ENCODE measurements at places on chromosomes 12 and 14.
A peak's percentile ranks its signal among the peaks of the same experiment; 100 is the strongest.

GRCh38 chr12:3135522-3136461, 58.6 kb downstream of the TSPAN9 start:
- peak; percentile 40 for DNase-seq

GRCh38 chr12:115235880-115236279, 551.9 kb upstream of the TBX3 start:
- DNase-seq, result no peak

DNA sequence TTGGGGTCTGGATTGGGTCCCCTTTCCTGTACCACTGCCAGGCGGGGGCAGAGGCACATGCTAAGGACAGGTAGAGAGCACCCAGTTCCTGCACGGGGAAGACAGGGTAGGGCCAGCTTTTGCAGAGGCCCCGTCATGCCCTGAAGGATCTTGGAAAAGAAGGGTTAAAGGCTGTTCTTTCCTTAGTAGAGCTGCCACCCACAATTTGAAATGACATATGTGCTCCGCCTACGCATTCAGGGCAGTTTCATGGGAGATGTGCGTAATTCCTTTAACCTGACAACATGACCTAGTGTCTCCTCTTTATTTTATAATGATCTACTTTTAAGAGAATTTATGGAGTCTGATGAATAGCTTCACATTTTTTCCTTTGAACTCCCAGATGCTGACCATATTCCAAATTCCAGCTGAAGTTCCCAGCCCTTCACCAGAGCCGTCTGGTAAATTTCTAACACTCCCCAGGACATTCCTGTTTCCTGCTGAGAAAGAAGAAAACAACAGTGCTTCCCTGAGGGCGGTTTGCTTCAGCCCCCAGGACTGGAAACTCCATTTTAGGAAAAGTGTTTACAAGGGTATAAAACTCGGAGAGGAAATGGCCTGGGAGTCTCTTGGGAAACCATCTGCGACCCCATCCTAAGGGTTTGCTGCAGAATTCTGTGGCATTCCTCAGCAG, 58.9 kb upstream of the PLEKHG3 start:
- no peak for DNase-seq

DNA sequence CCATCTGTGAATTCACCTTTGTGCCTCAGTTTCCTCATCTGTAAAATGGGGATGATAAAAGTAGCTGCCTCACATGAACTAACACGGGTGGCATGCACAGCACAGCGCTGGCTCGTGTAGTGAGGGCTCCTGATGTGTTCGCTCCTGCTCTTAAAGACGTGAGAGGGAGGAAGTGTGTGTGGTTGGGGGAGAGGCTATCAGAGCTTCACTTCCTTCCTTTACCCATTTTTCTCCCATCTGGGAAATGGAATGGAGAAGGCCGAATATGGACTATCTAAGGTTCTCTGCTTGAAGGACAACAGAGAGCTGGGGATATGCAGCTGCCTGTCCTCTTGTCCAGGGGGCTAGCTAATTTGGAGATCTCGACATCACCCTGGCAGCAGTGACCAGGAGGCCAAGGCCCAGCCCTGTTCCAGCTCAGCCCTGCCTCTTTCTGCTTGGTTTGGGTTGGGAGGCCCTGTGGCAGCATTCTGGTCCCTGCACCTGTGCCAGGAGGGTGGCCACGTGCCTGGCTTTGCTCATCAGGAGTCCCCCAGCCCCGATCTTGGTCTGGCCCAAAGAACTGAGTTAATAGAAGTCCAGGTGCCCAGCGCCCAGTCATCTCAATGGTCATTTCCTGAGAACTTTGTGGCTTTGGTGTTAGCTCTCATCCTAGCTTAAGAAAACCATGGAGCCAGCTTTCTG, 44.5 kb upstream of the ESRRB start:
- DNase-seq, result no peak

DNA sequence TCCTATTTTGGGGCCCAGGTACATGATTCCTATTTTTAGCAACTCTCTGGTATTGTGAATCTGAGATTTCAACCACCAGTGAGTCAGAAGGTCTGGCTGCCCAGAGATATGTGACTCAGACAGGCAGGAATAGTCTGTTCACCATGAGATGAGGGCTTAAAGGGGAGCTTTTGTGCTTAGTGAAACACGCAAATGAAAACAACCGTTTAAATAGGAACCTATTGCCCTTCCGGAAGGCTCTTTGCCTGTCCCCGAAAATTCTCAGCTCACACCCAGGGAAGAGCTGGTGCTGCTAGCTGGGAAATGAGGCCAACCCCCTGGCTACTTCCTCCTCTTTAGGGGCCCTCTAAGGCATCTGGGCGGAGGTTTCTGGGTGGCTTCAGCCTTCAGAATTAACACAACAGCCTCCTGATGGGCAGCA, 283.6 kb downstream of the CACNA1C start:
- DNase-seq, result no peak

DNA sequence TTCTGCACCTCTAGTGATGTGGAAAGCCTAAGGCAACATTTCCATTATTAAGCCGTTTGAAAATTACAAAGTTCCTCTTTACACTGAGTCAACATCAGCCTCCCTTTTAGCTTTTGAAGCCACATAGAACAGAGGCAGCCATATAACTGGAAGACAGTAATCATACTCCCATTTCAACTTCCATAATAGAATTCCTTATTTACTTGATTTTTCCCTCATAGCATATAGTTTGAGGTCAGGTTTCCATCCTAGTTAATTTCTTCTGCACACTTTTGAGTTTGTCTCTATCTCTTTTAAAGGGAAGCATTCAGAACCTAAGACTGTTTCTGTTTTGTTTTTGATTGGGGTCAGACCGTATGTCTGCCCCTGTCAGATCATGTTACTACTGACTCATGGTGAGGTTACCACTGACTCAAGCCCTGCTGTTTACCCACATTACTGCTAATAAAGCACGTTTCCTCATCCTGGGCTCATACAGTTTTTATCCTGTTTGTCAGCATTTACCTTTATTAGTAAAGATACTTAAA, 161.0 kb downstream of the SLC38A4 start:
- no peak for DNase-seq

DNA sequence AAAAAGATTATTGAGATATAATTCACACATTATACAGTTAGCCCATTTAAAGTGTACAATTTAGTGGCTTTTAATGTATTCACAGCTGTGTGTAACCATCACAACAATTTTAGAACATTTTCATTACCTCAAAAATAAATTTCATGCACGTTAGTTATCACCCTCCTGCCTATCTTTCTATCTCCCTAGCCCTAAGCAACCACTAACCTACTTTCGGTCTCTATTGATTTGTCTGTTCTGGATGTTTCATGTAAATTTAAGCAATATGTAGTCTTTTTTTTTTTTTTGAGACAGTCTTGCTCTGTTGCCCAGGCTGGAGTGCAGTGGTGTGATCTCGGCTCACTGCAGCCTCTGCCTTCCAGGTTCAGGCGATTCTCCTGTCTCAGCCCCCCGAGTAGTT, 439.4 kb downstream of the PCNX1 start:
- no peak for DNase-seq

DNA sequence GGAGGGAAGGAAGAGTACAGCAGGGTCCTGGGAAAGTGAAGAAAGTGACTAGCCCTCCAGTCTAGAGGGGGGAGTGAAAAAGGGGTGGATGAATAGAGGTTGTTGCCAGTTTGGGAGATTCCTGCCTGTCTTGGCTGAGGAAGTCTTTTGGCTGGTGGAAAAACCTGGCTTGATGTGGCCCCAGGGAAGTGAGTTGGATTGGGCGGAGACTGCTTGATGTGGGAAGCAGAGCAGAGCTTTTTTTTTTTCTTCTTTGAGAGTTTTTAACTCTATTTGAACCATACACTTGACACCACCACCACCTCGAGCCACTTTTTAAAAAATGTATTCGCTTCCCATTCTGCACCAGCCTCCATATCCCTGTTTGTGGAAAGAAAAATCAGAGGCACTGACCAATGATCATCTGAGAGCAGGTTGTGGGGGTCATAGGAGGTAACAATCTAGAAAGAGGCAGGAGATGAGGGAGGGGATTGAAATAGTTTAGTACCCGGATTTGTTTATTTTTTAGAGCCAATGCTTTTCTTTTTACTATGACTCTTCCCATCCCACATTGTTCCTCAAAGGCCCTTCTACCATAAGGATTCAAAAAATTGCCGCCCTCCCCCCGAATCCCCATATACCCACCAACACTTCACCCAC, 690 bp upstream of the DTX3 start:
- no peak for DNase-seq

DNA sequence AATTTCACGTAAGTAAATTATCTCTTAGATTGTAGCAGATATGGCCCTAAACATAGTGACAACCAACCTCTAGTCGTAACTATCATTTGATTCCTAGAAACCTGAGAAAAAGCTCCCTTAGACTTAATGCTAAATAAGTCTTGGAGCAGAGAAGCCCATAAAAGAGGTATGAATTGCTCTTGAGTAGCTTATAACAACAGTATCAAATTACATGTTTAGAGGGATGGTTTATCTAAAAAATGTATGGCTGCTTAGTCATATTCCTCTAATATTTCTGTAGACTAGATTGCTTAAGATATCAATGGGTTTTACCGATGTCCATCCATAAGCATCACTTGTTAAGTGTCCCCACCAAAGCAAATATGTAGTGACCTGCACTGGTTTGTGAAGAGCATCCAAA, 259.7 kb downstream of the NELL2 start:
- DNase-seq, result no peak

DNA sequence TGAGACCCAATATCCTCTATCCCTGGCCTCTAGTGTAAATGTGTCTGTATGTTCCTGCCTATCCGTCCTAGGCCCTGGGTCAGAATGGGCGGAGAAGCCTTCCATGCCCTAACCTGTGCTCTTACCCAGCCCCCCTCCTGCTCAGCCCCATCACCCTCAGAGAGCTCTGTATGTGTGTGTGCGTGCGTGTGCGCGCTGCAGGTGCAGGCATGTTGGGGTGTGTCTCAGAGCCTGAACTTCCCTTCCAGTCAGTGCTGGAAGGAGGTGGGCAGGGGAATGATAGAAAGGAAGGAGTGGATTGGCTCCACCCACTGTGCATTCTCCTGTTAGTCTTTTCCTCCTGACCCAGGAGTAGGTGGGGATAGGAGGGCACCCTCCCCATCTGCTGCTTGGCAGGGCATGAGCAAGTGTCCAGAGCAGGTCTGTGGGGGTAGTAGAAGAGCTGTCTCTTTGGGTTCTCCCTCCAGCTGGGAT, 7.2 kb downstream of the NAB2 start:
- DNase-seq, result no peak

GRCh38 chr12:84964048-84964447, 51.4 kb upstream of the SLC6A15 start:
- no peak for DNase-seq

- DNase-seq, result no peak
These were observed 488.9 kb downstream of the MDGA2 start for GRCh38 chr14:47186486-47186885.

DNA sequence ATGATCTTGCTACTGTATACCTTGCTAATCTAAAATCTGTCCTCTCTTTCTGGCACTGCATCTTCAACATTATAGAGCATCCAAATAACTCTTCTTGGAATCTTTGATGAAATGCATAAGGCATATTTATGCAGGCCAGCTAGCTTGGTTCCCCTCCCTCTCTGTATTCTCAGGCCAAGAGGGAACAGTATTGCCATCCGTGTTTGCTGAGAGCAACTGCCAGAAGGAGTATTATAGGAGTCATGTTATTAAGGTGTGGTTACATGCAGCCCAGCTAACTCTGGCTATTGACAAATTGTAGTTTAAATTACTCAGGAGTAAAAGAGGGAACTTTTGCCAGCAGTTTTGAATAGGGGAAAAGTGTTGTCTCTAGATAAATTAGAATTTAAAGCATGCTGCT, 309.3 kb upstream of the E2F7 start:
- DNase-seq, result no peak

DNA sequence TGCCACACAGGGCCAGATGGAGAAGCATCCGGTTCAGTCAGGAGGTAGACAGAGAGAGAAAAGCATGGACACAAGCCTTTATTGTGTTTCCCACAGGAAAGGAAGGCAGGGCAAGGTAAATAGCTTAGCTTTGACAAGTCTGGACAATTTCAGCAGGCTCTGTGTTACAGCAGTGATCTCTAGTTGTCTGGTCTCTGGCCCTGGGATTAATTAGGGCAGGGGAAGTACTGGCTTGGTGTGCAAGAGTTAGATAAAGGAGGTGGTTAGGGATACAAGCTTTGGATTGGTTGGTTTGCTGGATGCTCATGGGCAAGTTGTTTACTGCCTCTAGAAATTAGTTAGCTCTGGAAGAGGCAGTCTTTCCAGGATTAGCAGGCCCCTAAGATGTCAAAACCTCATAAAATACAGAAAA, 15.1 kb upstream of the NGDN start:
- no peak for DNase-seq

DNA sequence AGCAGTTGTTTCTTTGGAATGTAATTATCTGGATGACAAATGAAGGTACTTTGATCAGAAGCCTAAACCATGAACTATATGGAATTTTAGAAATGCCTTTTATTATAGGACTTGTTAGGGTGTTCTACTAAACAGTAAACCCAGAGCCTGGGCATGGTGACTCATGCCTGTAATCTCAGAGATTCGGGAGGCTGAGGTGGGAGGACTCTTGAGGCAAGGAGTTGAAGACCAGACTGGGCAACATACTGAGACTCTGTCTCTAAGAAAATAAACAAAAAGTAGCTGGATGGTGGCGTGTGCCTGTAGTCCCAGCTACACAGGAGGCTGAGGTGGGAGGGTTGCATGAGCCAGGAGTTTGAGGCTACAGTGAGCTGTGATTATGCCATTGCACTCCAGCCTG, 23.9 kb downstream of the PALS1 start:
- no peak for DNase-seq

GRCh38 chr12:106074706-106075392, 63.9 kb downstream of the NUAK1 start:
- no peak for DNase-seq

DNA sequence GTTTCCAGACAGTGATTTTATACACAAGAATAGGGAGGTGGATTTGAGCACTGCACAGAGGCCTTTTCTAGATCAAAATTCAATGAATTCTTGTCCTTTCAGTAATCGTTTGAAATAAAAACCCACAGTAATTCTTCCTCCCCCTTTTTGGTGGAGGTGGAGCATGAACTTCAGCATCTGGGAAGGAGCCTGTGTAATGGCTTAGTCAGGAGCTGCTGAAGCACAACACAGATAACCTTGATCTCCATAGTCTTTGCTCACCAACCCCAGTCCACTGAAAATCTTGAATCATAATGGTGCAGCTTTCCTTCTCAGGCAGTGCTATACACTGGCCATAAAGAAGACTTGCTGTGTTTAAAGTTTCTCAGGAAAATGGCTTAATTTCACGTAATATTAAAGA, 6.4 kb upstream of the TBPL2 start:
- DNase-seq, result no peak
